ENCODE measurements at places on chromosomes 7 and 10. TPM values are rescaled to one million over a fixed set of nuclear protein-coding genes. Genes with fewer than 3 reads are reported as not detected.

DNA sequence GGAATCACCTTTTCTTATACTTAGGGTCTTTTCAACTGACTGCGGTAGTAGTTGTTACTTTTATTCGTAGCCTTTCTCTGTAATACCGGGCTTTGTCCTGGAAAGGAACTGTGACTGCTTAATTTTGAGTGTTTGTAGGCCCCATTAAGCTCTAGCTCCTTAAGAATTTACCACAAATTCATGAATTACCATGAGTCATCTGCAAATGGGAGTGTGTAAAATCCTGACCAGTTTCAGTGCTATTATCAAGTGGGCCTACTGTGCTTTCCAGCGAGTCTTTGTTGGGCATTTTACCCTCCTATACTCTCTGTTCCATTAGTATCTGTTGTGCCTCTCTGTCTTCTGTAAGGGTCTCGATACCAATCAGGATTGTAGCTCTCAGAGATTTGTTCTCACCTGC is 49.7 kb downstream of the ZMYND11 start:
- H3K27me3 ChIP-seq, result no peaks in the 10 kb centered on the region
- no peak overlapping the region for H3K27ac ChIP-seq
- H3K36me3 ChIP-seq, result peaks cover 26% of the 10 kb centered on the region
- H3K4me3 ChIP-seq, result no peak overlapping the region
- no peak for DNase-seq

GRCh38 chr10:86007171-86007570 is 359.4 kb downstream of the GRID1 start:
- no peak overlapping the region for H3K4me3 ChIP-seq
- no peak for DNase-seq
- no peaks in the 10 kb centered on the region for H3K36me3 ChIP-seq
- no peaks in the 10 kb centered on the region for H3K4me1 ChIP-seq

DNA sequence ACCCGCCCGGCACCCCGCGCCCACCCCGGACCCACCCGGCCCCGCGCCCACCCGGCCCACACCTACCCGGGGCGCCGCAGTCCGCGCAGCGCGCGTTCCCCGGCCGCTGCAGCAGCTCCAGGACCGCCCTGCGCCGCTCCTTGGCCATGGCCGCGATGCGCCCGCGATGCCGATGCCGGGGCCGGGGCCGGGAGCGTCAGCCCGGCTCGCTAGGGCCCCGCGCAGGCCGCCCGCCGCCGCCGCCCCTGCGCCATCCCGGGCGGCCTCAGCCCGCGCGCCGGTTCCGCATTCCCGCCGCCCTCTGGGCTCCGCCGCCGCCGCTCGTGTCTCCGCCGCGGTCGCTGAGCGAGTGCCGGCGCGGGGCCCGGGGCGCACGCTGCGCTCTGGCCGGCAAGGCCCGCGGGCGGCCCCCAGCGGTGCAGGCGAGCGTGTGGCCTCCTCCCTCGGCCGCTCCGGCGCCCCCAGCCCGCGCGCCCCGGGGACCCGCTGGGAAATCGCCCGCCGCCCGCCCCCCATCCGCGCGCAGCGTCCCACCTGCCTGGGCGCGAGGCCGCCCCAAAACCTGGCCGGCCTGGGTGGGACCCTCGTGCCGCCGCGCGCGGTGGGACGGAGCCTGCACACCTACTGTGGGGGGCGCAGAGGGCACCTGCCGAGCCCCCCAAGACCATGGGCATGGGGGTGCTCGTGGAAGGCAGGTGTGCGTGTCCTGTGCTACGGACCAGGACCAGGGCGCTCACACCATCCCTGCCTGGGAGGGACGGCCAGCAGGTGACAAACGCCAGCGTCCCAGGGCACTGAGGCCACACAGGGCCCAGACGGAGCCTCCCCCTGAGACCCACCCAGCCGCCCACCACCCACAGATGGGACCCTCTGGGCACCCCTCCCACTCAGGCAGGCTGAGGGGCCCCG is at the start of gene ADAP1:
TSS of gene ADAP1 (minus strand) at position 351 of the 909 bp plus-strand sequence. CDS start at position 148, 203 bp downstream.
- peak; percentile 82 for DNase-seq
- peak within 1 kb of the TSS; percentile 51 for H3K27ac ChIP-seq
- H3K27me3 ChIP-seq, result peaks cover 21% of the 10 kb centered on the region
- H3K4me1 ChIP-seq, result peaks cover 9% of the 10 kb centered on the region
- peak within 1 kb of the TSS; percentile 60 for H3K4me3 ChIP-seq

DNA sequence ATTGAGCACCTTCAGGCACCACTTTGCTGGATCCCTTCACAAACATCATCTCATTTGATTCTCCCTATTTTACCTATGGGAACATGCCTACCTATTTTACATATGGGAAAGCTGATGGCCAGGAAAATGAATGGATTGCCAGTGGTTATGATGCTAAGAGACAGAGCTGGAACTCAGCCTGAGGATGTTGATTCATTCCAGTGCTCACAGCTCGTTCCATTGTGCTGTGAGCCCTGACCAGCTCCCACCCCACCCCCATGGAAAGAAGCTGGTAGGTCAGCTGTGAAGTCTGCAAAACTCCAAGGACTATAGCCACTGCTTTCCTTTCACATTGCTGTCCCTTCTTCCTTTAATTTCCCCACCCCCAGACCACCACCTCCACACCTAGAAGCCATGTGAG is 9.6 kb downstream of the UBTD1 start:
- peaks cover 6% of the 10 kb centered on the region for H3K4me1 ChIP-seq
- no peak overlapping the region for H3K27ac ChIP-seq
- H3K27me3 ChIP-seq, result no peaks in the 10 kb centered on the region
- DNase-seq, result no peak
- H3K4me3 ChIP-seq, result no peak overlapping the region
- no peaks in the 10 kb centered on the region for H3K36me3 ChIP-seq

DNA sequence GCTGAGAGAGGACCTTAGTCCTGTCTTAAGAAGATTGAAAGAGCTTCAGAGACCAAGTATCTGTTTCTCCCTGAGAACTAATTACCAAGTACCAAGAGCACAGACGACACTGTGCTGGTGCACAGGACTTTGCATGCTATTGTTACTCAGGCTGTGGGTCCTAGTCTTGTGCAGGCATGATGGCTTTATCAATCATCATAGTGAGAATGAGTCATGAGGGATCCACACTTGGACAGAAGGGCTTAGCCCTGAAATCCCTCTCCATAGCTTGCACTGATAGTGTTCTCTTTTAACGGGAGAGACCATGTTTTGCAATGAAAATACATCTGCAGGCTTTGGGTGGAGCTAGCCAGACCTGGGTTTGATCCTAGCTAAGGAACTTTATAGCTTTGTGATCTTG is 93.3 kb downstream of the SORCS3 start:
- no peaks in the 10 kb centered on the region for H3K4me1 ChIP-seq
- H3K4me3 ChIP-seq, result no peak overlapping the region
- DNase-seq, result no peak

GRCh38 chr10:2121929-2122328 is 384.6 kb upstream of the ADARB2 start:
- H3K27me3 ChIP-seq, result no peaks in the 10 kb centered on the region
- no peaks in the 10 kb centered on the region for H3K36me3 ChIP-seq
- no peaks in the 10 kb centered on the region for H3K4me1 ChIP-seq

- no peak overlapping the region for H3K4me3 ChIP-seq
- H3K36me3 ChIP-seq, result no peaks in the 10 kb centered on the region
- no peaks in the 10 kb centered on the region for H3K27me3 ChIP-seq
Measured at GRCh38 chr7:125195156-125195555, 265.5 kb upstream of the POT1 start.

Gene MSMB
- not detected for total RNA-seq

All from upper lobe of right lung (tissue), 1 donor.